ENCODE measurements at places on chromosomes 16 and 17.

DNA sequence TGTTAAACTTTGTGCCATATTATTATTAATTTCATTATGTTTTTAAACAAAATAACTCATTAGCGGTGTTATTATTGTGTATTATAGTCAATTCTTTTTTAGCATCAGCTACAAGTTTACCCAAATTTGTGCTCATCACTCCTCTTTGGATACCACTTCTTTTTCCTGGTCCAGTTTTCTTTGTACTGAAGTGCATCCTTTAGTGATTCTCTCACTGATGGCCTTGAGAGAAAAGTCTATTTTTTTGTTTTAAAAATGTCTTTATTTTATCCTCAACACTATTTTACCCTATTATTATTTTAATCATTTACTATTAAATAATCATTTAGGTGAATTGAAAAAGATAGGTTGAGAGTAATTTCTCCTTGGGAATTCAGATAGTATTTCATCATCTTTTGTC lies 99.2 kb downstream of the RGS9 start:
- DNase-seq: no peak

DNA sequence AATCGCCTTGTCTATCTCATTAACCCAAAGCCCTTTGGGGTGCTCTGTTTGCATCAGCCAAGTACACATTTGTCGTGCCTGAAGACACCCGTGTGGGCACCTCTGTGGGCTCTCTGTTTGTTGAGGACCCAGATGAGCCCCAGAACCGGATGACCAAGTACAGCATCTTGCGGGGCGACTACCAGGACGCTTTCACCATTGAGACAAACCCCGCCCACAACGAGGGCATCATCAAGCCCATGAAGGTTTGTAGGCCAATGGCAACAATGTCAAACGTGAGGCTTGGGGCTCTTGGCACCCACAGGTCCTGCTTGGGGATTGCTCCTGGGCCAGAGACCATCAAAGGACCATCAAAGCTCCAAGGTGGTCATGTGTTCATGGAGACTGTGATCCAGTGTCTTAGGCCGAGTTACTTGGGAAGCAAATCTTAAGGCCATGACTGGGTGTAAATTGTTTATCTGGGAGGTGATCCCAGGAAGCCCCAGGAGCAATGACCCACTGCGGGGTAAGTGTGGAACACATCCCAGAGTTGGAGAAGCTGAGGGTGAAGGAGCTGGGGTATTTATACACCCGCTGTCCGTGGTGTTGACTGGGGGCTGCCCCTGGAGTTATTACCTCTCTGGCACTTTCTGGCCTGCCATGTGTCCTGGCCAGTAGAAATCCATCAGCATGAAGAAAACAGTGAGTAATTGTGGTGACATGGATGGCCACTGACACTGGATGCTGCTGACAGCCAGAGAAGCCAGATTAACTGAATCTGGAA lies 24.0 kb downstream of the CDH5 start:
- DNase-seq: no peak

- DNase-seq: no peak
Observed at GRCh38 chr17:30393911-30394867, 15.5 kb downstream of the CPD start.

GRCh38 chr16:84007965-84008364 lies 34.6 kb downstream of the SLC38A8 start:
- DNase-seq: no peak

DNA sequence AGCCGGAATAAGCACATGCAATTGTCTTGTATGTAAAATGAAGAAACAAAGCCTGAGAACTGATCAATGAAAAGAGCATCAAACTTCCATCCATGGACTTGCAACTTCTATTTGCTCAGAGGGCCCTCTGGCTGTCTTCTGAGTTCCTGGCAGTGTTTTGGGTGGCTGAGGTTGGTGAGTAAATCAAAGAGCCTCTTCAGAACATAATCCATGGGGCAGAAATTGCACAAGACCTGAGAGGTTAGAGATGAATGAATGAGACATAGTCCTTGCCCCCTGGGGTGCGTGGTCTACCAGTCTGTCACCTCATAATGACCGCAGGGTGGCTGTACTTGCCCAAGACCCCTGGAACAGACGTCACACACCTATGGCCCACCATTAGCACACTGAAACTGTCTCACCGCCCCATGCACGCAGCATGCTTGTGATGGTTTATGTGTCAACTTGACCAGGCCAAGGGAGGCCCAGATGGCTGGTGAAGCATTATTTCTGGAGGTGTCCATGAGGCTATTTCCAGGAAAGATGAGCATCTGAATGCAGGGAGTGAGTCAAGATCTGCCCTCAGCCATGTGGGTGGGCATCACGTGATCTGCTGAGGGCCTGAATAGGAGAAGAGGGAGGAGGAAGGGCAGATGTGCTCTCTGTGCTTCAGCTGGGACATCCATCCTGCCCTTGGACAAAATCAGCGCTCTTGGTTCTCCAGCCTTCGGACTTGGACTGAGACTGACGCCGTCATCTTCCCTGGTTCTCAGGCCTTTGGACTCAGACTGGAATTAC lies 8.3 kb downstream of the PIK3R6 start:
- no peak for DNase-seq

DNA sequence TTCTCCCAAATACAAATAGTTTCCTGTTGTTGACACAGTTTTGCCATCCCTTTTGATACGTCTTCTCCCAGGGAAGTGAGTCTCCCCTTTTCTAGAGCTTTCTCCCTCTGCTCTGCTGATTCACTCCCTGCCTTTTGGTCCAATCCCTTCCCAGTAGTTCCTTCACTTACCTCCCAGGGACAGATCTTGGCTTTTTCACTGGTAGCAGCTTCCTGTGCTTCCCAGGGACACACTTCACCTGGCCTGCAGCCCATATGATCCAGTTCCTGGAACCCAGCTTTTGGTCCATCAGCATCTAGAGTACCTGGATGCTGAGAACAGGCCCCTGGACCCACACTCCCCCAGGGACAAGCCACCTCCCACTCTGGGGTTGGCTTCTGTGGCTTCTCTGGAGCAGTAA lies 15.8 kb downstream of the GPR179 start:
- no peak for DNase-seq

- no peak for DNase-seq
Observed at GRCh38 chr17:29914819-29915537, 15.1 kb downstream of the SSH2 start.

DNA sequence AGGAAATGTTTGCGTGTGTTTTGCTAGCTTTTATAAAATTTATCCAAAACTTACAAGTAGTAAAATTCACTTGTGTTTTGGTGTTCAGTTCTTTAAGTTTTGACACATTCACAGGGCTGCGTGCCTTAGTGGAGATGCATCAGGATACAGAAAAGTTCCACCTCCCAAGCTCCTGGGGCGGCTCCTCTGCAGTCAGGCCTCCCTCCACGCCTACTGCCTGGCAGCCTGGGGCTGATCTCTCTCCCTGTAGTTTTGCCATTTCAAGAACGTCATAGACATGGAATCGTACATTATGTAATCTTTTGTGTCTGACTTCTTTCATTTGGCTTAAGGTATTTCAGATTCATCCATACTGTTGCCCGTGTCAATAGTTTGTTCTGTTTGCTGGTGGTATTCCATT lies 27.2 kb upstream of the IRF8 start:
- DNase-seq: no peak

DNA sequence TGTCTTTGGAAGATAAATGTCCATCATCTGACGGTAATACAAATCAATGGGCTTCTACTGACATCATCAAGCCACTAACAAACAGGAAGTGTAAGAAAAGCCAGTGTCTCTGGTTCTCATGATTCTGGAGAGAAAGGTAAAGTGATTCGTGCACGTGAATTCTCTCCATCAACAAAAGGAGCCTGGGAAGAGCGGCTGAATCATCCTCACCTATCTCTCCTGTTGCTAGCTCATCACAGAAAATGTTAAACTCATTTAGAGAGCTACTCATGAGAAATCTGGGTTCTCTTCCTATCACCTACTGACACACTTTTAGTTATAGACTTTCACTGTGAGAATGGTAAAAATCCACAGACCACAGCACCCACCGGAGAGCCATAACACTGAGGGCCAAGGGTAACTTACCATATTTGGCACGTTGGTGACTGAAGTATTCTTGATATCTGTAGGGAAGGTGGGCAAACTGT lies 70.3 kb downstream of the CREBBP start:
- no peak for DNase-seq

- DNase-seq: no peak
Observed at GRCh38 chr16:85497622-85498314, 115.4 kb upstream of the GSE1 start.

DNA sequence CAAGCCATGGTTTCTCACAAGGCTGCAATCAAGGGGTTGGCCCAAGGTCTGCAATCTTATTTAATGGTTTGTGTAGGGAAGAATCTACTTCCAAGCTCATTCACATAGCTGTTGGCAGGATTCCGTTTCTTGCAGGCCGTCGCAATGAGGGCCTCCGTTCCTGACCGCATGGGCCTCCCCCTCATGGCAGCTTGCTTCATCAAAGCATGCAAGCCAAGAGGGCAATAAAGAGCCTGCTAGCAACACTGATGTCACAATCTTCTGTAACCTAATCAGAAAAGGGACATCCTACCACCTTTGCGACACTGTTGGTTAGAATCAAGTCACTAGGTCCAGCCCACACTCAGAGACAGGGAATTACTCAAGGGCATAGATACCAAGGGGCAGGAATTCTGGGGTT lies 95.5 kb downstream of the CCT6B start:
- DNase-seq: no peak

DNA sequence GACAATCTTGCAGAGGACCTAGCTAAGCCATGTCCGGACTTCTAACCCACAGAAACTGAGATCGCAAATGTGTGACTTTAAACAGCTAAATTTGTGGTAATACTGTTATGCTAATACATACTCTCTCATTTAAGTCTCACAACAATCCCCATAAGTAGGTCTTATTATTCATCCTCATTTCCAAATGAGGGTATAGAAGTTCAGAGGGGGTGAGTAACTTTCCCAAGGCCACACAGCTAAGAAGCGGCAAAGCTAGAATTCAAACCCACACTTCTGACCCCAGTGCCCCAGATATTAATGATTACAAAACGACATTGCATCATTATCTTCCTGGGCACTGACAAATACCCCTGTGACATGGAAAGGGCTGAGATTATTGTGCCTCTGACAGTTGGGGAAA lies 81.4 kb downstream of the CNGB1 start:
- no peak for DNase-seq

- DNase-seq: no peak
Observed at GRCh38 chr16:15966836-15967546, 17.6 kb downstream of the ABCC1 start.

- no peak for DNase-seq
Observed at GRCh38 chr16:7315813-7316212, 16.8 kb upstream of the RBFOX1 start.

- no peak for DNase-seq
Observed at GRCh38 chr17:45098081-45098868, 34.0 kb downstream of the PLCD3 start.

GRCh38 chr17:32763855-32764439 lies 113.0 kb downstream of the MYO1D start:
- DNase-seq: no peak

- DNase-seq: peak; percentile 51
Observed at GRCh38 chr17:80847496-80848230, 144.0 kb upstream of the CHMP6 start.

DNA sequence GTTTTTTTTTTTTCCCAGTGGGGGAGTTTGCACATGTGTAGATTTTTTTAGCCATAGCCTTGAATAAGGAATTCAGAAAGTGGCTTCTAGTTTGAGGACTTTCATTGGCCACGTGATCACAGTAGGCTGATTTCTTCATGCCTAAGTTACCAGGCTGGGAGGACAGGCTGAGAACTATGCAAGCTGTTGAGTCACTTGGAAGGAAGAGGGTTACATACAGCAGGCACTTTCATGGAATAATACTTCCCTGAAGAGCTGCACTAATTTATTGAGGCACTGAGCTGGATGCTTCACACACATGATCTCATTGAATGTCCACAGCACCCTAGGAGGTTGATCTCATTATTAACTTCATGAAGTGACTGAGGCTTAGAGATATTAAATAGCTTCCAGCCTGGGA lies 22.8 kb downstream of the PRKCB start:
- no peak for DNase-seq

GRCh38 chr16:66919569-66920298 lies 1.0 kb upstream of the CDH16 start:
- no peak for DNase-seq

GRCh38 chr17:37067555-37068111 lies 118.9 kb downstream of the AATF start:
- no peak for DNase-seq

- no peak for DNase-seq
Observed at GRCh38 chr17:14882131-14882530, 383.0 kb downstream of the PMP22 start.

DNA sequence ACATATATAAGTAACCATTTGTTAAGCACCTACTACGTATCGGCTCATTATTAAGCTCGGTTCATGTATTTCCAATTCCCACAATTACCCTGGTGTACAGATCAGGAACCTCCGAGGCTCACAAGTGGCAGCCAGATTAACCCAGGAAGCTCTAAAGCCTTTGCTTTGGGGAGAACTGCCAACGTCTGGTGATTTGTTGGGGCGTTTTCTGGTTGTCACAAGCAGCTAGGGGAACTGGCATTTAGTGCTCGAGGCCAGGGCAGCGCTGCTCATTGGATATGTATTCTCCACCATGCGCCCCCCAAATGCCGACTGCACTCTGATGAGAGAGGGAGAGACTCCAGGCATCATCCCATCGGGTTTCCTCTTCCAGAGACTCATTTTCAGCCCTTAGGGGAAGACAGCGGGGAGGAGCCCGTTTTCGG lies 541 bp downstream of the ZNF18 start:
- no peak for DNase-seq

DNA sequence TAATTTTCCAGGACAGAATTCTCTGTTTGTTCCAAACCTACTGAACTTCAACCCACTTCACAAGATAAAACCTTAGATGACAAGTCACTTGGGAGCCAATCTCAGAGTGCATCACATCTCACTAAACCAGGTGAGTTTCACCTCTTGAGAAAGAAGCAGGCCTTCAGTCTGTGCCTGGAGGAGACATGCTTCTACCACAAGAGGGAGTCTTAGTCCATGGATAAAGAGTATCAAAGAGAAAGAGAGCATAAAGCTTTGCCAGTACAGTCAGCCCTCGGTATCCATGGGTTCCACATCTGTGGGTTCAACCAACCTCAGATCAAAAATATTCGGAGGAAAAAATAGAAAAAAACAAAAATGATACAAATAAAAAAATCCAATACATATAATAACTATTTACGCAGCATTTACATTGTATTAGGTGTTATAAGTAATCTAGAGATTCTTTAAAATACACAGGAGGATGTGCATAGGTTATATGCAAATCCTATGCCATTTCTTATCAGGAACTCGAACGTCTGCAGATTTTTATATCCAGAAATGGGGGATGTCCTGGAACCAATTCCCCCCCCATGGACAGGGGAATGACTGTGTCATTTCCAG lies 37.7 kb downstream of the DUSP14 start:
- DNase-seq: no peak

- no peak for DNase-seq
Observed at GRCh38 chr17:4520060-4520893, 21.6 kb downstream of the SPNS2 start.

DNA sequence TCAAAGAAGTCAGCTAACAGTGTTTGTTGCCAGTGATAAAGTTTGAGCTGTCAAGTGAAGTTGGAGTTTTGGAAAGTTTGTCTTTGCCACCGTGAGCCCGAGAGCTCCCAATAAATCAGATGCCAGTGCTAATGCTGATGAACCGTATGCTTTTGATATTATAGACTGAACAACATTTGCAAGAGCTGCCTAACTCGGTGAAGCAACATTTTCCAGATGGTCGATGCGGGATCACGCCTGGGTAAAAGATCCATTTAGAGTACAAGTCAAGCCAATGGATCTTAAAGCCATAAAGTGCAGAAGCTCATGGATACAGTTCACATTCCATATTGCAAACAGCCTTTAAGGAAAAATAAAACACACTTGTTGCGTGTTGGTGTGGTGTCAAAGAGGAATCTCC lies 9.6 kb downstream of the BANP start:
- no peak for DNase-seq

- DNase-seq: peak; percentile 77
Observed at GRCh38 chr17:45311760-45312476, 4.9 kb downstream of the MAP3K14 start.
